ENCODE measurements at places on chromosomes 7 and 10.
A peak's percentile ranks its signal among the peaks of the same experiment; 100 is the strongest.

DNA sequence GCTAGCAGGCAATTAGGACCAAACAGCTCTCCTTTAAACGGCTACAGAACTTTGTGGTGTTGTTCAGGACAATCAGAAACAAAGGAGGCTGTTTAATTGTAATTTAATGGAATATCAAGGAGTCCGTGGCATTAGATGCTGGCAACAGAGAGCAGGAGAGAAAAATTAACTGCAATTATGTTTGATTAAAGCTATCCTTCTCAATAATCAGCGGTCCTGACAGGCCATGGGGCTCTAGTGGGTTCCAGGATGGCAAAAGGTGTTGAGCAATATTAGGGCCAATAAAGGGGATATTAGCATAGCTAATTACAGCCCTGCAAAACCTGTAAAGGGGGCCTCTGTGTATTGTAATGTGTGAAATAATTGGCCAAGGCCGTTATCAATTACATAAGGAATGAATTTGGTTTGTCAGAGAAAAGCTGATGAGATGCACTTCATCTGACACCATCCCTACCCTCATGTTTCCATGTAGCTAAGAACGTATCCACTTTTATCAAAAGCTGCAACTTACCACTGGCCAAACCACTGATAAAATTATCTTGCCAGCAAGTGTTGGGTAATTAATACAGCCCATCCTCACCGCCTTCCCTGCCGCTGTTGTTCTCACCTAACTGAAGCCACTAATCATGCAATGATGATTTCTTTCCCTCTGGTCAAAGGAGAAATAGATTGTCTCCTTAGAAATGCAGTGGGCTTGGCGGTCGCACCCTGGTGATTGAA is 81.6 kb downstream of the EBF3 start:
- DNase-seq = no peak

DNA sequence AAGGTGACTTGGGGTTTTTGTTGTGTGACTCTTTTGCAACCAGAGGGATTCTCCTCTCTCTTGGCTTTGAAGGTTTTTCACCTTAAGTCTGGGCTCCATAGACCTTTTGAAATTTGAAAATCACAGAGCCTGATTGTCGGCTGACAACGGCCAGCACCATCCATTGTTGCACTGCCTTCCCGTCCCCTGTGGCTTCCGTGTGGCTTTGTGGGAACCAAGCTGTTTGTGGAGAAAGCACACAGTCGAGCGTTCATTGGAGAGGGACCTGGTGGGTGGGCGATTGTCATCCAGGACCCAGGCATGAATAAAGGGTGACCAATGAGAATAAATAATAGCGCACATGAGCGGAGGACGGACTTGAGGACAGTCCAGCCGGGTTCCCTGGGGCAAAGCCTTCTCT is 7.4 kb upstream of the RAMP3 start:
- DNase-seq = no peak

DNA sequence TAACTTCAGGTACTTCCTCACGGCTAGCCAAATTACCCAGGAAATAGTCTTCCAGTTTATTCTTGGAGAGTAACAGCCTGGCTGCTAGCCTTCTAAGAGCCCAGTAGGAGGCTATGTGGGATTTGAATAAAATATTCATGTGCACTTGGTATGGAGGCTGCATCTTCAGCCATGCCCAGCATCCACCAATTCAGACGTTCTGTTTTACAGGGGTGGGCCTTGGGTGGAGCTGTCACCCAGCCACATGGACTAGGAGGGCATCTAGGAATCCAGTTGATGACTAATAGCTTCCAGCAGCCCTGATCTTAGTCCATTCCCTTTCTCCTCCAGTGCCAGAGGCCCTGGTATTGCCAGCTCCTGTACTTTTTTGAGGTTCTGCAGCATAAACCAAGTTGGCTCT is 66.3 kb upstream of the ZRANB1 start:
- DNase-seq = no peak

GRCh38 chr7:25624833-25625232 is 396.5 kb upstream of the NPVF start:
- no peak for DNase-seq

- DNase-seq = no peak
Observed at GRCh38 chr10:23702977-23703414, 264.1 kb downstream of the OTUD1 start.

DNA sequence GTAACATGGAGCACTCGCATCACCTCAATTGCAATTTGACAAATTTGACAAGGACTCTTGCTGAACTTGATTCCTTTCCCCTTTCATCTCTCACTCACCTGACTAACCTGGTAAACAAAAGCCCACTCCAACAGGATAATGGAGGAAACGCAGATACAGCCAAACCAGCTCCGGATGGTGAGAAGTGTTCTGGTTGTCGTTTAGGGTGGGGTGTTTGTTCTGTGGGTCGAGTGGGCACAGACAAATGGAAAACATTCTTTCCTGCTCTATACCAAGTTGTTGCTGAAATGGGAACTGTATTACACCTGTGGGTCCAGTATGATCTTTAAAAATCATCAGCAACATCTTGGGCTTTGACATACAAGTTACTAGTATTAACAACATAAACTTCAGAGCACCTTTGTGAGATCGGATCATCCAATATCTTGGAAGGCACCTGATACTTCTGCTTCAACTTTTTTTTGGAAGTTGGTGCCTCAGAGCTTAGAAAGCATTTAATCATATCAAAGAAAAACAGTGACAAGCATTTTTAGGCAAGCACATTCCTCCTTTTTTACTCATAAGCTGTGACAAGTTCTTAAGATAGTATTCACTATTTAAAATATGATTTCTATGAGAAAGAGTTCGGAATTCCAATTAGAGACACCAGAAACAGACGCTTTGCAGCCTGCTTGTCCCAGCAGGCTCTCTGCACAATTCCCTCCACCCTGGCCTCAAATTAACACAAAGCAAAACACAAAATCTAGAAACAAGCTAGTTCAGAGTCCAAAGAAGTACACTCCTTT is 58.1 kb downstream of the CCDC186 start:
- no peak for DNase-seq

DNA sequence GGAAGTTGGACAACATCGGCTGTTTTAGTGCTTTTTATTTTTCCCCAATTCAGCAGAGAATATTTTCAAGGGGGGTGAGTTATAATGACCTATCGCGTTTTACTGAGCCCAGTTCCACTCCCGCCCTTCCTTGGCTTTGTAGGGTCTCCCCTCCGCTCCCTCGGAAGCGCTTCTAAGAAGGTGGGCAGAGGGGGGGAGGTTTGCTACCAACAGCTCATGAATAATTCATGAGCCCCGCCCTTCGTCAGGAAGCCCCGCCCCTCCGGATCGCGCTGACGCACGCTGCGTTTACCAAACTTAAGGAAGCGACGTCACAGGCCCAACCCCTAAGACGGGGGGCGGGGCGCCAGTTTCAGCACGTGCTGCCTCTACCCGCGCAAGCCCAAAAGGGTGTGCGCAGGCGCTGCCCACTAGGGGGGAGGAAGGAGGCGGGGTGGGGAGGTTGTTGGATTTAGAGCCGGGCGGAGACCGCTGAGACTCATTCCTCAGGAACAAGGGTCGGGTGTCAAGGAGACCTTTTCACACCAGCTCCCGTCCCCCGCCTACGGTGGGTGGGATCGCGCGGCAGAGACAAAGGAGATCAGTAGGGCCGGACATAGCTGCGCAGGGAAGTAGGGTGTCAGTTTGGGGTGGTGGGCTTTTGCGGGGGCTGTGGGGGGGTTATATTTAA is 529 bp upstream of the MEPCE start:
- peak; percentile 100 for DNase-seq

GRCh38 chr10:114167985-114168384 is 6.0 kb downstream of the CCDC186 start:
- DNase-seq = no peak

- no peak for DNase-seq
Observed at GRCh38 chr7:124758327-124758726, 7.3 kb downstream of the GPR37 start.

GRCh38 chr7:12107841-12108254 is 103.2 kb upstream of the TMEM106B start:
- DNase-seq = no peak

DNA sequence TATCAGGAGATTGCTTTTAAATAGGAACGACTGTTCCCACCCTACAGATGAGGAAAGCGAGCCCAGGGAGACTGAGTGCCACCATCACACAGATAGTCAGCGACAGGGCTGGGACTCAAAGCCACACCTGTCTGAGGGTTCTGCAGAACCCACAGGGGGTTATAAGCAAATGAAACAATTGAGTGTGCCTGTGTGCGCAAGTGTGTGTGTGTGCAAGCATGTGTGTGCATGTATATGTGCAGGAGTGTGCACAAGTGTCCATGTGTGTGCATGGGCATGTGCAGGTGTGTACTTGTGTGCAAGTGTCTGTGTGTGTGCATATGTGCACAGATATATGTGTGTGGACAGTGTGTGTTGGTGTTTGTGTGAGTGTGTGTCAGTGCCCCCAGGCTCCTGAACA is 280.2 kb downstream of the GRID1 start:
- no peak for DNase-seq

- DNase-seq = no peak
Observed at GRCh38 chr7:39560408-39560807, 5.8 kb upstream of the YAE1 start.

DNA sequence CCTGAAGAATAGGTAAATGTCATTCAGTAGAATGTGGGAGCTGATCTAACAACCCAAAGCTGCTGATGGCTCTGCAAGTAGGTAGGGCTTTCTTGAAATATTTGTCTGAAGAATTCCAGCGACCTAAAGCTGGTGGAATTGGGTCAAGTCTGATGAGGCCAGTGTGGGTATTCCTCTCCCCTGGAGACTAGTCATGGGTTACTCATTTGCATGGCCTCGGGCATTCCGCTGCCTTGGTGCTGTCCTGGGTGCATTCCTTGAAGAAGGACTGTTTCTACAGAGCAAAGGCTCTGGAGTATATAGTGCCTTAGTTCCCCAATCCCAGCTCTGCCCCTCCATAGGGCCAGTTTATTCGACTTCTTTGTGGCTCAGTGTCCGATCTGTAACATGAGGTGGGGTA is 19.2 kb downstream of the PDK4 start:
- DNase-seq = no peak

- DNase-seq = no peak
Observed at GRCh38 chr10:7561216-7561893, 105.4 kb downstream of the ITIH5 start.

GRCh38 chr10:76729841-76730487 is 907.6 kb downstream of the KCNMA1 start:
- no peak for DNase-seq

DNA sequence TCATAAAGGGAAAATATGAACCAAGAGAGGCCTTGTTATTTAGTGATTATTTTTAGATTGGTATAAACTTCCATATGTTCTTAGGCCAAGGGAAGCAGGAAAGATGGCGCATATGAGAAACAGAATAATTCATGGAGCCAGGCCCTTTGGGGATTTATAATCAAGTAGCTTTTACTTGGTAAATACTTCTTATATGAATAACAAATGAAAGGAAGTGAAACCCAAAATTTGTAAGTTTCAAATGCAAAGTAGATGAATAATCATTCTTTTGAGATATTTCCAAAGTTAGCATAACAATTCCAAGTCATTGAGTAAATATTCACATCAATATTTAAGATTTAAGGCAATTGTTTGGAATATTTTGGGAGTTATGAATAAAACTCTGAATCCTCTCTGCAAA is 13.9 kb upstream of the OPTN start:
- no peak for DNase-seq

GRCh38 chr10:127407551-127407950 is 141.6 kb upstream of the NPS start:
- DNase-seq = no peak
